ENCODE measurements at places on chromosomes 1 and 21. TPM values are rescaled to one million over a fixed set of nuclear protein-coding genes. Genes with fewer than 3 reads are reported as not detected.

Gene RHOU
- 11.4 TPM for total RNA-seq

Gene IL20
- not detected for total RNA-seq

Gene RAVER2
- 5.1 TPM for total RNA-seq

Gene VWA1
- total RNA-seq: 15.1 TPM

Gene WNT9A
- total RNA-seq: 6.9 TPM

Gene DEDD
- 30.9 TPM for total RNA-seq

Gene GPR89B
- 3.9 TPM for total RNA-seq

Gene IFNLR1
- total RNA-seq: 1.1 TPM

Gene C1orf115
- total RNA-seq: 4.6 TPM

Gene PCP4L1
- 0.12 TPM for total RNA-seq

Data from A549 treated with Hydrocortisone at 1 μM for 4 hours (cell line).